Stimulated activated CD8-positive, alpha-beta memory T cell treated with anti-CD3 and anti-CD28 coated beads, Interleukin-7, amount 100 ng/mL, for 4 hours (primary cell): ENCODE measurements at places on chromosomes 6 and 20.
A peak's percentile ranks its signal among the peaks of the same experiment; 100 is the strongest.

- DNase-seq: peak; percentile 10
These were observed 132.2 kb downstream of the GPX5 start for GRCh38 chr6:28657769-28658465.

GRCh38 chr6:4805553-4806336 lies 29.5 kb downstream of the CDYL start:
- peak; percentile 10 for DNase-seq

GRCh38 chr6:122753000-122753687 lies 26.4 kb upstream of the FABP7 start:
- DNase-seq: no peak

DNA sequence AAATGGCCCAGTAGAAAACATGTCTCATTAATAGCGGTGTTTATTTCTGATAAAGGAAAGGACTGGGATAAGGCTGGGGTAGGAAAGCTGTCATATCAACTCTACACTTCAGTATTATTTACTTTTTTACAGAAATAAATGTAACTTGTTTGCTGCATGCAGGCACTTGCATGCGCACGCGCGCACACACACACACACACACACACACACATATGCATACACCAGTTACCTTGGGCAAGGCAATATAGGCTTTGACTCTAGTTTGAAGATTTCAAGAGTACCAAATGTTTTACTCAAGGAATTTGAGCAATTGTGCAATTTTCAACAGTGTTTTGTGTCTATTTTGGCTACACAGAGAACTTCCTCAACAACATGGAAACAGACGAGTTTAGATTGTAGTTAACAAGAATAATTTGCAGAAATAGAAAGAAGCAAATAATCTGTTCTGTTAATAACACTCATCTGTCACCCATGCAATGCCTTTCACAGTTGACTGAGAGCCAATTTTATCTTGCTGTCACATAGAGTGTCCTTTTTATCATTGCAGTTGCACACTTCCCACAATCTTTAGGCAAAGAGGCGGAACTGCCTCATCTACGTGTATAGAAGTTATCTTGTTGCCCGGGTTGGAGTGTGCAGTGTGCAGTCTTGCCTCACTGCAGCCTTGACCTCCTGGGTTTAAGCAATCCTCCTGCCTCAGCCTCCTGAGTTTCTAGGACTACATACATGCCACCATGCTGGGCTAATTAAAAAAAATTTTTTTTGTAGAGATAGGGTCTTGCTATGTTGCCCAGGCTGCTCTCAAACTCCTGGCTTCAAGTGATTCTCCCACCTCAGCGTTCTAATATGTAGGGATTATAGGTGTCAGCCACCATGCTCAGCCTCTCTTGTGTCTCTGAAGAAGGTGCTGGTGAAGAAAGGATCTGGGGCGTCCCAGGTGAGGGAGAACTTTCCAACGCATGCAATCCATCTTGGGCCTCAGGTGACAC lies 74.8 kb upstream of the SHLD1 start:
- DNase-seq: no peak

DNA sequence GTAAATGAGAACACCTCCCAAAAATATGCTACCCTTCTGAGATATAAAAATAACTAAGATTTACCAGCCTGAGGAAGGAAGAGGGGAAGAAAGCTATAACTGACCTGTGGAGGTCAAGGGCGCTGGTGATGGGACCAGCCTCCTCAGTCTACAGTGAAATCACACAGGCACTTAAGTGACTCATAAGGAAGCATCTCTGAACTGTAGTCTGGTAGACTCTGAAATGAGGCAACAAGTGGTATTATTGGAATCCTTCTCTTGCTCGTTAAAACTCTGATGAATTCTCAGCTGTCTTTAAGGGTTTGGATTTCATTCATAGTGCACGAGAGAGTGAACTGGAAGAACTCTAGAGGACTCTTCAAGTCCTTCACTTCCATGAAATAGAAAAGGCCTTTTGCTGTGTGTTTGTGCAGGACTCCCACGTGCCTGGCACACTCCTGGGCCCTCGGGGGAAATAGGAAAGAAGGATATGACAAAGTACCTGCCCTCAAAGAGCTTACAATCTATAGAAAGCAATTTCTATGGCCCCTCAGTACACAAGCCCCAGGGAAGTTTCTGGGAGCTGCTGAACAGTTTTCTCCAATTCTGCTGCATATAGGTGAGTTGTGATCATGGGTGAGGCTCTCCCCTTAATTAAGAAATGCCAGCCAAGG lies 231.8 kb upstream of the RREB1 start:
- DNase-seq: no peak

DNA sequence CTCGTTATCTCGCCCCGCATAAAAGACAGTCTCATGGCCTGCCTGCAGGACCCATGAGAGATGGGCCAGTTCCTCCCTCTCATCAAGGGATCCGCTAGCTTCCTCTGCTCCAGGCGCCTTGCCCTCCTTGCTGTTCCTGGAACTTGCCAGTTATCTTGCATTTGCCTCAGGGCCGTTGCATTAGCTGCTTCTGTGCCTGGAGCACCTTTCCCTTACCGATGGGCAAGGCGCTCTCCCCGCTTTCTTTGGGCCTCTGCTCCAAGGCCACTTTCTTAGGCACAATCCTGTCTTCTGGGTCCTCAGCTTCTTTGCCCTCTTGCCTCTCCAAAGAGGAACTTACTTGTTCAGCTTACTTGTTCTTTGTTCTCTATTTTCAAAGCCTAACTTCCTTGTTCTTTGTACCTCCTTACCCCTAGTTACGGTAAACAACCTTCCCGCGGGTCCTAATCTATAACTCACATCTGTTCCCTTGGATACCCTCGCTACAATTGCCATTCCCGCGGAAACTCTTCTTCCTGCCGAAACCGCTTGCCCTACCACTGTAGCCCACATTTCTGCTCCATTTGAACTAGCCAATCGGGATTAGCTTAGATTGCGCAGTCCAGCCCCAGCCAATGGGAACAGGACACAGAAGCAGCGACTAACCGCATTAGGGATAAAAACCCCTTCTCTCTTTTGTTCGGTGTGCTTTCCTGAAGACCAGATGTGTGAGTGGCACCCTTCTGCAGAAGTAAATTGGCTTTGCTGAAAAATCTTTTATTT lies 887 bp upstream of the NSFL1C start:
- DNase-seq: no peak

GRCh38 chr20:51695574-51696303 lies 72.5 kb downstream of the ATP9A start:
- no peak for DNase-seq

DNA sequence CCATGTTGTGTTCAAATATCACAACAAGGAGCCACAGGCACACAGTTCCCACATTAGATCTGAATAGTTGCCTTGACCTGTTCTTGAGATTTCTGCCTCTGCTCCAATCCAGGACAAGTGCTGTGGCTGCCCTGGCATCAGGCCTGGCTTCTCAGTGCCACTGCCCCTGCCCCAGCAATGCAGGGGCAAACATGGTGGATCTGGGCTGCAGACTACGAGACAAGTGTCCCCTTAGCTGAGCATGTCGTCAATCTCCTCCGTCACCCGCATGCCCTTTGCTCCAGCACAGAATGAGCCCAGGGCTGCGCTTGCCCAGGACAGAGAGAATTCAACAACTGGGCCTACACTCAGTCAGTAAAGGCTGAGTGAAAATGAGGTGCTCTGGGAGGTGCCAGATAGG lies 201.6 kb downstream of the SYNDIG1 start:
- DNase-seq: no peak

DNA sequence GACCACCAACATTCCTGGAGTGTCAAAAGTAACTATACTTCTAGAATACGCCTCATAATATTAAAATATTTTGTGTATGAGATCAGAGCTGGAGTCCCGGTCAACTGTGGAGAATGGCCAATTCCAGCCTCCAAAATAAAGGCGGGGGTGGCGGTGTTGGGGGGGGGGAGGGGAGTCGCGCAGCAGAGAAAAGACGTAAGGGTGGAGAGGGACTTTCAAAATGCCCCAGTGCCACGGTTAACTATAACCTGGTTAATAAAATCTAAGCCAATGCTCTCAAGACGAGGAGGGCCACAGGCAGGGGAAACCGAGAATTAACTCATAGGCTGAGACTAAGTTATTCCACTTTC lies 1.3 kb downstream of the NUP153 start:
- no peak for DNase-seq

DNA sequence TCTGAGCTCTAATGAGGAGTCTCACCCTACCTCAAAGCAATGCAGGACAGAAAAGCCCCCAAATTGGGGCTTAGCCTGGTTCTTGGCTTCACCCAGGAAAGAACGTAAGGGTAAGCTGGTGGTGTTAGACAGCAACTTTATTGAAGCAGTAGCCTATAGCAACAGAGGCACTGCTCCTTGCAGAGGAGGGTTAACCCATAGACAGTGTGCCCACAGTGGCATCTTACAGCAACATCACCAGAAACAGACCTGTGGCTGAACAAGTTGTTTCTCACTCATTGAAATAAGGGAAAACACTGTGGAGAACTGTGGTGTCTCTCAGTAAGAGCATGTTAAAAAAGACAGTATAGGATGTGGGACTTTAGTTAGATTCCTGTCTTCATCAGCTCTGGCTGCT lies 80.4 kb upstream of the SPTLC3 start:
- no peak for DNase-seq

GRCh38 chr6:33952016-33952415 lies 148.2 kb upstream of the MLN start:
- no peak for DNase-seq

- DNase-seq: no peak
These were observed 311.1 kb upstream of the TCF21 start for GRCh38 chr6:133577851-133578250.

- DNase-seq: no peak
These were observed 201.7 kb upstream of the FOXQ1 start for GRCh38 chr6:1110164-1110563.

DNA sequence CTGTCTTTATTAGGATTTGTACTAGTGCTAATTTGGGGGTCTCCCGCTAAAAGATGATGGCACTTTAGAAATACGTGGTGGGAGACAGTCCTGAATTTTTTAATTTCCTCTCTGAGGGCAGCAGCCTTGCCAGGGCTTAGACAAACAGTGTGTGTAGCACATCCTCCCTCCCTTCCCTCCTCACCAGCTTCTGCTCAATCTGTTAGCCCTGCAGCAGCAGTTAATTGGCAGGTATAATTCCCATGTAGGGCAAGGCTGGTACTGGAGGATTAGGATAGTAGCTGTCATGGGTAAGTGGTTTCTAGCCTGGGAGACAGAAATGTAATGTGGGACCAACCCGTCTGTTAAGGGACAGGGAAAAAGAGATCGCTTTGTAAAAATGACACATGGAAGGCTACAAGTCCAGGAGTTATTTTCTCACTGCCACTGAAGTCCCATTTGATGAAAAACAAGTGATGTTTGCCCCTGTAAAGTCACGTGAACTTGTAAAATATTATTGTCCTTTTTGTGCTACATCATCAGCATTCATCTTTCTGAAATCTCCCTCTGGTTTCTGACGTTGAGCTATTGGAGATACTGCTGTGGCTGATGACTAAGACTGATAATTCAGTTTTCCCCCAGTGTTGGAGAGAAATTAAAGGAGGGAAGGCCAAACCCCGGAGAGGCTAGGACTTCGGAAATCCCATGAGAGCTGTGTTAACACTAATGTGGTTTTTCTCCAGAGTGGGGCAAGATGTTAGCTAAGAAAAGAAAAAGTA lies 40.6 kb downstream of the CTNNBL1 start:
- DNase-seq: no peak

DNA sequence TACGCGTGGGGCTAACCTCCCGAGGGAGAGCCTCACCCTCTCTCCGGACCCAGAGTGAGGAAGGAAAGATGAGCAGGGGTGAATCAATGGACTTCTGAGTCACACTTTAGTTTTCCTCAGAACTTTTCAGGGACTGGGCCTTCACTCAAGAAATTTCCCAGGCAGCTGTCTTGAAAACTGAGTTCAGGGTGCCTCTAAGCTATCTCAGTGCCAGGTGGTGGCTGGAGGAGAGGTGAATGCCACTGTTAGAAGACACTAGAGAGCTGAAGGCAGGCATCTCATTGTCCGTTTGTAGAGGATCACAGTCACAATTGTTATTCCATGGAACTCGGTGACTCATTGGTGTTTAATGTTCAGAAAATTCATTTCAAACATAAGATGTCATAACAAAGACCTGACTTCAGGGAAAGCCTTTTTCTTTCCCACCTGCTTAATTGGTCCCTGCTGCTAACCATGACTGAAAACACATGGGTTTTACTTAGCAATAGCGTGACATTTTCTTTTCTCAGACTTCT lies 5.3 kb upstream of the SERPINB6 start:
- no peak for DNase-seq

- DNase-seq: no peak
These were observed 175.9 kb downstream of the SOX4 start for GRCh38 chr6:21769405-21769861.

- no peak for DNase-seq
These were observed 16.3 kb upstream of the POPDC3 start for GRCh38 chr6:105196076-105196475.
